Left kidney (tissue), 8 donors: ENCODE measurements at places on chromosomes 16 and 17.
A peak's percentile ranks its signal among the peaks of the same experiment; 100 is the strongest.

DNA sequence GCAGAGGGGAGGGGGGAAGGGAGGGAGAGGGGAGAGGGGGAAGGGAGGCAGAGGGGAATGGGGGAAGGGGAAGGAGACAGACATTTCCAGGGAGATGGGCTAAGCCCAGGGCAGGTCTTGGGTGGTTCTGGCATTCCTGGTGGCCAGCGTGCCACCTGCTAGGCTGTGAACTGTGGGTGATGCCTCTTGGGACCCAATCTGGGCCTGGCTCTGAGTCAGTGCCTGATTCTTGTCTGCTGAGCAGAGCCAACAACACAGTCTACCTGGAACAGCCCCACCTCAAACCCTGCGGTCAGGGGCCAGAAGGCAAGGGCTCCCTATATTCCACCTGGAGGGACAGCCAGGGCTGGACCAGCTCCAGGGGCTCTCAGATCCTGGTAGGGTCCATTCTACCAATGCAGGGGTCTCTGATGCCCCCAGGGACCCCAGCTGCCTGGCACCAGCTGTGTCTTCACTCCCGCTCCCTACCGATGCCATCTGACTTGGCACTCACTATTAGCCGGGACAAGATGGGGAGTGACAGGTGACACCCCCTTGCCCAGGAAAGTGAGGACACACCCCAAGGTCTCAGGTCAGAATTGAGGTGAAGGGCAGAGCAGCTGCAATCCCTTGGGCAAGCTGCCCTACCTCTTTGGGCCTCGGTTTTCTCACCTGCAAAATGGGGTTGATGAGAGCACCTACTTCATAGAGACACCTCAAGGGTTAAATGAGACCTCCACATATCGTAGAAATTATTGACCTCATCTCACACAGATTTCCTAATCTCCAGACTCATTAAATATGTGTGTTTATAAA lies 87.2 kb downstream of the LITAF start:
- no peak for DNase-seq

GRCh38 chr16:668519-669171 lies 713 bp downstream of the RHOT2 start:
- DNase-seq, result no peak

DNA sequence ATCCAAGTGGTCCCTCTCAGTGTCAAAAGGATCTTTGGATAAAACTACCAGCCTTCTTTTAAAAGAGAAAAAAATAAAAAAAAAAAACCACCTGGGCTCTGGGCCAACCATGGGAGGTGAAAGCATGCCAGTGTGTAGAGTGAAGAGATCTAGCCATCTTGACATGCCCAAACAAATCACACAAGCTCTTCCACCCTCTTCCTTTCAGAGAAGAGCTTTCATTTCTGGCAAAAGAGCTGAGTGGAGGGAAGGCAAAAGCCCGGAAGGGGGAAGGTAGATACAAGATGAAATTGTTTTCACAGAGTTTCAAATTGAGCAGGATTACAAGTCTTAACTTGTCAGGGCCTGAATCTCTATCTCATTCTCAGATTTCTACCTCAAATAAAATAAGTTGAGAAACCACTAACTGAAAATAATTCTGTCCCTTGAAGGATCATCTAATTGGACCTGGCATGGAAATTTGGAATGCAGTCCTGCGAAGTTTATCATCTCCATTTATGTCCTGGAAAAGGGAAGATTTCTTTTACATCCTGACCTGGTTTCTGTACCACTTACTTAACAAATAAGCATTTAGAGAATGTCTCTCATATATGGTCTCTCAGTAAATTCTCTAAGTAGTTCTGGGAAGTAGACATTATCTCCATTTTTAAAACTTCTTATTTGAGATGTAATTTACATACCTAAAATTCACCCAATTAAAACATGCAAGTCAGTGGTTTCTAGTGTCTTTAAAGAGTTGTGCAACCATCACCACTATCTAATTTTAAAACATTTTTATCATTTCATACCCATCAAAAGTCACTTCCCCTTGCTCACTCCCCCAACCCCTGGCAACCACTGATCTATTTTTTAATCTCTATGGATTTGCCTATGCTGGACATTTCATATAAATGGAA lies 93.7 kb downstream of the TANGO6 start:
- DNase-seq, result no peak

- DNase-seq, result peak; percentile 46
Measured at GRCh38 chr16:9258423-9259051, 167.1 kb downstream of the HAPSTR1 start.

DNA sequence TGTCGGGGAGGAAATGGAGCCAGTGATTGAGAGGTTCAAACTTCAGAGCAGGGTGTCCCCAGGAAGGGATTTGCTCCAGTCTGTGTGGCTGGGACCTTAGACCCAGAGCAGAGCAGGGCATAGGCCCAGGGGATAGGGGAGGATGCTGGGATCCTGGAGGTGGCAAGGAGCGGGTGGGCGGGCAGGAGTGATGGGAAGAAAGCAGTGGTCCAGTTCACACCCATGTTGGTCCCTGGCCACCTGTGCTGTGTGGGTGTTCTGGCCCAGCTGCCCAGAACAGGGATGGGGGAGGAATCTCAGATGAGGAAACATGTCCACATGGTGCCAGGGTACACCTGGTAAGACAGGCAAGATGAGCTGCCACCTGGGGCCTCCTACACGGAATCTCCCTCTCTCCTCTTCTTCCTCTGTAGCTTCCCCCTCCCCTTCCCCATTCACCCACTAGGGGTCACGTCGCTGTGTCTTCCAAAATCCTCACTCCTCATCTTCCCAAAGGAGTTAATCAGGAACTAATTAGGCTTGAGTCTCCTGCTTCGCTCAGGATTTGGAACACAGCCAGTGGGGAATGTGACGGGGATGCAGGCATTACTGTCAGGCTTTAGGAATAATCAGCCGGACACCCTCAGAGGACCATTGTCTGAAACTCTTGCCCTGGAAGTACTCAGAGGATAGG lies 2.3 kb downstream of the BEAN1 start:
- DNase-seq, result no peak

- no peak for DNase-seq
Measured at GRCh38 chr17:38425744-38426143, 2.5 kb upstream of the ARHGAP23 start.

GRCh38 chr17:3189961-3190360 lies 7.4 kb upstream of the OR1A2 start:
- DNase-seq, result no peak

DNA sequence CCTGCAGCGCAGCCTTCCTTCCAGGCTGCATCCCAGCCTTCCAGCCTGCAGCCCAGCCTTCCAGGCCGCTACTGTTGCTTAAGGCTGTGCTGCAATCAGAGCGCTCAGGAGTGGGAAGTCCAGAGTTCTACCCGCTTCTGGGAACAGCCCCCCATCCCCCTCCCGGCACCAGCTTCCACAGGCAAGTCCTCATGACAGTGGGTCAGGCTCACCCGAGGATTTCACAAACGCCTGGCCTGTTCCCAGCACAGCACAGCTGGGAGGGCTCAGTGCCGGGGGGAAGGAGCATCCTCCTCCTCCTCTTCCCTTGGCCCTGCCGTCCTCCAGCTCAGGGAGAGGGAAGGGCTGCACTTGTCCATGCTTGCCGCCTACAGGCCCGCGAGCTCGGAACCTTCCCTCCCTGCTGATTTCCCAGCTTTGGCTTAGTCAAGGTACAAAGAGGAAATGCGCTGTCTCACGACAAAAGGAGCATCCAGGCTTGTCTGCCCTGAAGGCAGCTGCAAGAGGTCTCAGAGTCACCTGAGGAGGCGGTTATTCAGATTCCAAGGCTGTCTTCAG lies 8.3 kb downstream of the SOCS3 start:
- no peak for DNase-seq

DNA sequence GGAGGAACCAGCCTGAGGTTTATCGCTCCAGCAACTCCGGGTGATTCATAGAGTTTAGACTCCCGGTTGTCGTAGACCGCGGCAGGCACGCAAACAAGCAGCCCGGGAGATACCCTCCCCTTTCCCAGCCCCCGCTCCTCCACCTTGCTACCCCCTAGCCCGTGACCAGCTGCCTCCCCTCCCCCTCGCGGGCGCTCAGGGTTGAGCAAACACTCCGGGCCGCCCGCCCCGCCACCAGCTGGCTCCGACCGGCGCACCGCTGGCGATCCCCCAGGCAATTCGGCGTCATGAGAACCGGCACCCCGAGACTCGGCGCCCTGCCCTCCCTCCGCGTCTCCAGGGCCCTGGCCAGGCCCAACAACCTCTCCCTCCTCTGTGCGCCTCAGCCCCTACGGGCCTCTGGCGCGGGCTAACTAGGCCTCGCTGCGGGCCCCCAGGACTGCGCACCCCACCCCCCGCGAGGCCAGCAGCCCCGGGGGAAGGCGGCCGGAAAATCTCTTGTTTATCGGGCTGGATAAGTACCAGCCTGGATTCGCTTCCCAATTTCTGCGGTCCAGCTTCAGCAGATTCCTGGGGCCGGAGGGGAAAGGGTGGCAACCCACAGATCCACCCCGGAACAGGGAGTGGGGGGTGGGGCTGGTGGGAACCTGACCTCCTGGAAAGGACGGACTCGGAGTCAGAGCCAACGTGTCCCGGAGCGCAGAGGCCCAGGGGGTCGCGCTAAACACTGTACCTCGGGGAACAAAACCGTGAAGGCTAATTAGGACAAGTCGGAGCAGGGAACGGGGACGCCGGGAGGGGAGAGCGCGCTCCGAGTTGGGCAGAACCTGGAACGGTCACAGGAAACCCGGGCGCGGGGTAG lies 951 bp upstream of the GPRC5C start:
- peak; percentile 91 for DNase-seq

DNA sequence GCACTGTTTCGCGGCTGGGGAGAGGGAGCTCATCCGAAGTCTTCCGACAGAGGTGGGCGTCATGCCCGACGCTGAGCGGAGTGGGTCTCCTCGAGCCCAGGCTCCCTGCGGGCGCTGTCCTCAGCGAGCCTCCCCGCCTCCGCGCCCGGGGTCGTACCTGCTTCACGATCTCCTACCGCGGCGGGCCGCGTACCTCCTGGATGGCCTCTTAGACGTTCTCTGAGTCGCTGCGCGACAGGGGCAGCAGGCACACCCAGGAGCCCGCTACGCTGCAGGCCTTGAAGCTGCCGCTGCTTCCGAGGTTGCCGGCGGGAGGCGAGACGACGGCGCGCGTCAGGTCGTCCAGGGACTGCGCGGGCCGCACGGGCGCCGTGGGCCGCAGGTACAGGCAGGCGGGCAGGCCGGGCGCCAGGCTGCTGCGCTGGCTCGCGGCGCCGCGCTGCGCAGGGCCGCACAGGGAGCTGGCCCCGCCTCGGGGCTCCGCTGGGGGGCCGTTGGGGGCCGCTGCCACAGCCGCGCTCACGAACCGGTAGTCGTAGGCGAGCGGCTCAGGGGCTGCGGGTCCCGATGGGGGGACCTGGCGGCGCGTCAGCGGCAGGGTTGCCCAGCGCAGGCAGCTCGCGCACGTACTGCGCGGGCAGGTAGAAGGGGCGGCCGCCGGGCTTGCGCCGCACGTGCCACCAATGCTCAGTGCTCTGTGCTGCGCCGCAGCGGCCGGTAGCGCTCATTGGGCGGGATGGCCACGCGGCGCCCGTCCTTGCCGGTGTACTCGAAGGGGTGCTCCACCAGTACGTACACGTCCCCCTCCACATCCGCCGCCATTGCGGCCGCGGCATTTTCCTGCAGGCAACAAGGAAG lies 116.4 kb upstream of the SMURF2 start:
- DNase-seq, result peak; percentile 10

GRCh38 chr17:50476545-50477315 lies 1.9 kb upstream of the RSAD1 start:
- no peak for DNase-seq

- DNase-seq, result no peak
Measured at GRCh38 chr16:72937916-72938794, 109.8 kb downstream of the ZFHX3 start.

- peak; percentile 13 for DNase-seq
Measured at GRCh38 chr16:1823821-1824220, 2.8 kb downstream of the HAGH start.

DNA sequence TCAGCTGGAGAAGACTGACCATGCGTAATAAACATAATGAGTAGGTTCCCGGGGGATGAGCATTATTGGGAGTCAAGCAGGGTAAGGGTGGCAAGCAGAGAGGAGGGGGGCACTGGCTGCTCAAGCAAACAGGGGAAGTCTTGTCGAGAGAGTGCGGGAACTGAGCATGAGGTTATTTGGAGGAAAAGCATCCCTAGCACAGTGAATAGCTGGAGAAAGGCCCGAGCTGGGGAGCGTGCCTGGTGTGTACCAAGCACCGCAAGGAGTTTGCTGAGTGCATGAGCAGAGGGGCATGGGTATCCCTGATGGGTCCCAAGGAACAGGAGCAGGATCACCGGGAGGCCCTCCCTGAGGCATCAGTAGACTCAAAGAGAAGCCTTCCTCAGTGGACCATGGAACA lies 17.2 kb downstream of the CYTH1 start:
- no peak for DNase-seq

DNA sequence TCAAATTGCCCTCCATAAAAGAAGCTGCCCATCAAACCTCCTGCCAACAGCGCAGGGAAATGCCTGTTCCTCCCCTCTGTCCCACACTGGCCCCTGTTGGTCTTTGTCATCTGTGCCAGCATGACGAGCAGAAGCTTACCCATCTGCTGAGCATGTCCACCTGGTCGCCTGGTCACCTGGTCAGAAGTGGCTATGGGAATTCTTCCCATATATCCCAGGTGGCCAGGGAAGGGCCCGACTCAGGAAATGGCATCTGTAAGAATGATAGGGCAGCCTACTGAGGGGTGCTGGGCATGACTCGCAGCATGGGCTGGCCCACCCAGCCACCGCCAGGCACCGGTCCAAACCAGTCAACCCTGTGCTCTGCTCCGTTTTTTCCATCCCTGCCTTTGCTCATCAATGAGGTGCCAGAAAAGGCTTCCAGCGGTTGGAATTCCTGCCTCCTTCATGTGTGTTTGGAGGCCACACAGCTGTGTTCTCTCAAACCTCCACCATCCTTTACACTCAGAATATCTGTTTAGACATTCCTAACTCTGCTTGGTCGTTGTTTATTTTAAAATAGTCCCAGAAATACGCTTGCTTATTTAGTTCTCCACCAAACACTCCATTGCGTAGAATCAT lies 145.2 kb downstream of the CLEC16A start:
- no peak for DNase-seq

DNA sequence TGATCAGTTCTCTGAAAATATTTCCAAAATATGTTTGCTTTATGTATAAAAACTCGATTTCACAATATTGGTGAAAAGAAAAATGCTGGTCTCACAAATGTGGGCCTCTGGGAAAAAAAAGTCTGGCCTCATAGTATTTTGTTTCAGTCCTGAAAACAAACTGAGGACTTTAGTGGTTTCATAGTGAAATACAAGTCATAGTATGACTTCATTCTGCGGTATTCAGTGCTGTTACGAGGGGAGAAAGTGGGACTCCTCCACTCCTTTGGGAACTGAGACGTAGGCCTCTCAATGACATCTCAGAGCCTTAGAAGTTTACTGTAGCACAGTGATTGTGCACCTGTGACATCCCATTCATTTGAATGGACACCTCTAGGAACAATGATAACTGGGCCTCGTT lies 56.0 kb downstream of the CYB561 start:
- no peak for DNase-seq

- no peak for DNase-seq
Measured at GRCh38 chr16:27952811-27953210, 110.7 kb downstream of the GSG1L start.

- DNase-seq, result no peak
Measured at GRCh38 chr16:77396461-77396860, 38.4 kb downstream of the ADAMTS18 start.
